ENCODE measurements at places on chromosomes 4 and X.

GRCh38 chrX:46953597-46953996 is 41.4 kb downstream of the JADE3 start:
- no peak for DNase-seq

DNA sequence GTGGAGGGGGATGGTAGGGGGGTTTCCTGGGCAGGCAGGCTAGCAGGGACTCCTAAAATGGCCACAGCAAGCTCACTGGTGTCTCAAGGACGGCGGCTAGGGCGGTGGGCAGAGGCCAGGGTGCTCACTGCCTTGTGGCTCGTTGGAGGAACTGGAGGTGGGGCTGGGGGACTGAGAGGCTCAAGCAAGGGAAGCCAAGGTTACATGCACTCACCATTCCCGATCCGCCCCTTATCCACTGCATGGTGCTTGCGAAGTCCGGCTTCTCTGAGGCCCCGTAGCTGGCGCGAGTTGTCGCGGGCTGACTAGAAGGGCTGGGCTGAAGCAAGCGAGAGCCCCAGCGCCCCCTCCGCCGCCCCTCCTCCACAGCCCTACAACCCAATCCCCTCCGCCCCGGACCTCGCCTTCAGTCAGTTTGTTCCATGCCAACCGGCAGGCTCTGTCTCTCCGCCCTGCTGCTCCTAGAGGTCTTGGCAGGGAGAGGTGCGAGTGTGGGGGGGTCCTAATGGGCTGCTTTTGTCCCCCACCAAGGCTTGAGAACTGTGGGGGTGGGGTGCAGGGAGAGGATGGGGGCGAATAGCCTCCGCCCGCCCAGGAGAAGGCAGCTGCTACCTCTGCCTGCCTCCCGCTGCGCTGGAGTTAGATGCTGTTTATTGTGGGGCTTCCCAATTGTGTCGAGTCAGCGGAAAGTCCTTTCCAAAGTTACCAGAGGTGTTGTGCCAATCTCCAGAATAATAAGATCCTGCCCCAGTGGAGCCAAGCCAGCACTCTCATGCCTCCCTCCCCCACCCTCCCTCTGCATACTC is at the start of gene ARHGEF9:
TSS of gene ARHGEF9 (minus strand) at position 313 of the 806 bp plus-strand sequence. CDS start at position 244, 69 bp downstream.
- DNase-seq, result no peak

- peak; percentile 18 for DNase-seq
These were observed 100.2 kb downstream of the LNX1 start for GRCh38 chr4:53490965-53491622.

DNA sequence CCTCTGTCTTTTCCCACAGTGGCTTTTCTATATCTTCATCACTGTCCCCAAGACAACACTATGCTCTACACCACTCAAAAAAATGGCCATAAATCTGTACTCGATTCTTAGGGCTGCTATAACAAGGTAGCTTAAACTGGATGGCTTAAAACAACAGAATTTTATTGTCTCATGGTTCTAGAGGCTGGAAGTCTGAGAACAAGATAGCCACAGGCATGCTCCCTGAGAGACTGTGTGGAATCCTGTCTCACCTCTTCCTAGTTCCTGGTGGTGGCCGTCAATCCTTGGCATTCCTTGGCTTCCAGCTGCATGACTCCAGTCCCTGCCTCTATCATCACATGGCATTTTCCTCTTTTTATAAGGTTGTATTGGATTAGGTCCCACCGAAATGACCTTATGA is 70.7 kb upstream of the DCLK2 start:
- no peak for DNase-seq

Measured in GM19239 (cell line).